ENCODE measurements at places on chromosomes 3 and 15.

DNA sequence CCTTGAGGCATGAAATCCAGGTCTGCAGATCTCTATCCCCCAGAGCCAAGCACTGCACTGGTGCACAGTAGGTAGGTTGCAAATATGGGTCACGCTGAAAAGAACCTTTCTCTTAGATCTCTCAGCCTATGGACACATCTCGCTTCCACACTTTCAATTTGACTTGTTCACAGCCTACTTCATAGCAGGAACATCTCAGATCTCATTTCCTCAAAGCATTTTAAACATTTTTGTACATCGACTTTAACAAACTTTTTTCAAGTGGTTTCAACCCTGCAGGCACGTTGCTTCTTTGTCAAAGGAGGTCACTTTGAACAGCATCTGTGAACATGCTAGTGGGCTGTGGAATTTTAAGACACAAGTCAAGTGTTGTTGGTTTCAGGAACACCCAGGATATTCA lies 76.0 kb downstream of the SLC12A8 start:
- no peak for DNase-seq

DNA sequence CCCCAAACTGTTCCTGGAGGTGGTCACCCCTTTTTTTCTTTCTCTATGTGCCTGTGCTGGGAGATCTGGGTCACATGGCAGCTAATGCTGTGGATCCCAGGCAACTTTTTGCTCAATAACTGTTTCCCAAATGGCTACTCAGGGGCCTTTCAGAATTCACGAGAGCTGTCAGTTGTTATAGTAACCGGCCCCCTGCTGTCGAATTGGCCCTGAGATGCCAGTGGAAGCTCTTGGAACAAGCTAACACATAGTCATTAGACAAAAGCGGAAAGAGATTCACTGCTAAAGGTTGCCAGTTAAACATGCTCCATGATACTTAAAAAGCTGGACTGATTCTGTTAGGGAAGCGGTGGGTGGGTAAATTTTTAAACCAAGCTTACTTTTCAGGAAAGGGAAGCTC lies 144.1 kb downstream of the FEZF2 start:
- no peak for DNase-seq

DNA sequence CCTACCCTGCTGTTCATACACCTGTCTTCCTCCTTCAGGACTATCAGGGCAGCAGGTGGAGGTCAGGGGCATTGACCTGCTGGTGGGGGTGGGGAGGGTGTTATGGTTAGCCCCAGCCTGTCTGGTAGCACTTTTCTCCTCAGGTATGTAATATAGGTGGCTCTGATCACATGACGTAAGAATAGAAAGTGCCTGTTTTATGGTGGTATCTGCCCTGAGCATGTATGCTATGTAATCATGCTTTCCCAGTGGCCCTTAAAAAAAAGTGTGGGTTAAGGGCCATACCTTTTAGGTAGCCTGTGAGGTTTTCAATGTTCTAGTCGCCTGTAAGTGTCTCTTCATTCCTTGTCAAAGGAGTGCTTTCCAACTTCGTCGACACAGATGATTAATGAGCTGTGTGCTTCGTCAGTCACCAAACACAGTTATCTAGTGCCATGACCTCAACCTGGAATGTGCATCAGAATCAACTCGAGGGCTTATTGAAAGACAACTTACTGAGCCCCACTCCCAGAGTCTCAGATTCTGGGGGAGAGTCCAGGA lies 86.3 kb downstream of the KLHL25 start:
- DNase-seq: no peak

DNA sequence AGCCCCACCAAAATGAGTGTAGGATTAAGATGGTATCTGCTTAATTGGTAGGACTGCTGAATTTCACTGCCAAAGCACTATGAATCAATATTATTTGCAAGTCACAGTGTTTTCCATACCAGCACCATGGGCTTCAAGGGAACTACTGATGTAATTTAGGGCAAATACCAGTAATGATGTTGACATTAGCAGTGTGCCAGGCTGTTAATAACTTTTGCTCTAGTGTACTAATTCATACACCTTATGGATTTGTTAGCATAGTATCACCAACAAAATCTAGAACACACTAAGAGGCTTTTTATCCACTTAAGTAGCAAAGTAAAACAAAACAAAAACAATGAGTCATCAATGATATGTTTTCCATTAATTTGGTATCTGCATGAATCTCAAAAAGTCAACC lies 888.2 kb downstream of the CADM2 start:
- DNase-seq: no peak

DNA sequence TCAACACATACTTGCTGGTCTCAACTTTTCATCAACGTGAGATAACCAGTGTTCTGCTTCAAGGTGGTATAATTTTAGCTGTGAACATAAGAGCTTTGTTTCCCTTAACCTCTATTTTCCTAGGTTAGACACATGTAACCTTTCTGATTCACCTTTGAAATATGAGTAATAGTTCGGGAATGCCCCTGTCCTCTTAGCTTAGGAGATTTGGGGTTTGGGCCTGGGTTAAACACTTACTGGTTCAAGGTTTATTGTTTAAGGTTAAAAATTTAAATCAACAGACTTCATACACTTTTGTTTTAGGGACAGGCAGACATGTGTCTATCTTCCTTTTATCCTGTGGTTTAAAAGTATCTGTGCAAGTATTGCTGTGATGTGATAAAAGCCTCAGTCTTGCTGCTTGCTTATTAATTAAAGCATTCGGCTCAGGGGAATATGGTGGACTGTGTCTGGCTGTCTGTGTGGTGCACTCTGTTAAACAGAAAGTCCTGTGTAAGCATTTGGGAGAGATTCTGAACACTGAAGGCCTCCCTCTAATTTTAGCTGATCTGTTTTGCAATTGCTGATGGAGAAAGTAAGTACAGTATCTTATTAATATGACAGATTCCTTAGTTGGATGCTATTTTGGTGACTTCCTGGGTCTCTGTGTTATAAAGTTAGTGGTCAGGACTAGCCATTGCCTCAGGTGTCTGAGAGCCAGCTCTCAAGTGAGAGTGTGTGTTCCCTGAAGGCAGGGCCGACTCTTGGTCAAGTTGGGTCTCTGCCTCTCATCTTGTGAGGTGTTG lies 81.8 kb downstream of the USP13 start:
- no peak for DNase-seq

DNA sequence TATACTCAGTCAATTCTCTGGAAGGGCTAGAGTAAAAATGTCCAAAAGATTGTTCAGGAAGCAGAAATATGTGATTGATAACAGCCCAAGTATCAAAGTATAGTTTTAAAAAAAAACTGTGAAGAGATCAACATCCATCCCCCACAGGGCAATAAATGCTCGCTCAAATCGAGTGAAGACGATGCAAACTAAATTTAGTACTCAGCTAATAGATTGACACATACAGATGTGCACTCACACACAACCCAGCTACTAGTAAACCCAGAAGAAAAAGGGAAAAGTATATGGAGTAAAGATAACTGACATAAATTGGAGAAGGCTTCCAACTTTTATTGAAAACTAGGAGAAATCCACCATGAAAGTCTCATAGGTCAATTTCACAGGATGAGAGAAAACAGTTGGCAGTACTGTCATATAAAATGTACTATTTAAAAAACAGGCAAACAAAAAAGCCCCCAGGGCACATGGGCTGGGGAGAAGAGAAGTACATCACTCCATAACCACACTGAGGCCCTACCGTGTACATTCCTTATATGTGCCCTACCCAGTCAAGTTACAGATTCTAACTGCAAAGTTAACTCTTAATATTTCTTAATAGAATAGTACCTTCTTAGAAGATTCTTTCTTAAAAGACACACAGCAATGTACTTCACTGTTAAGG lies 125.7 kb downstream of the TBL1XR1 start:
- DNase-seq: no peak

- no peak for DNase-seq
These were observed 14.1 kb upstream of the CCR8 start for GRCh38 chr3:39315420-39315819.

DNA sequence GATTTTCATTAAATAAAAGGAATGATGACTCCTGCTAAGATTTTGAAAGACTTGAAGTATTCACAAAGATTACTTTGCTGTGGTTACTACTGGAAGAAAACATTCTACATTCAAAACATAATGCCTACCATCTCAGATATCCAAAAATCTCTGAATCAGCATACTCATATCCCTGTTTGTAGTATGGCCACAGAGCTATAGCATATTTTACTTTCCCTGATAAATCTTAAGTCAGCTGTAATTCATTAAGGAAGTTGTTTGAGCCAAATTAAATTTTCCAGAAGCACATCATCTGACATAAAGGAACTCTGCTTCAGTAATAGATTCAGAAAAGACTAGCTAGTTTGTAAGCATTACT lies 942.0 kb downstream of the ROBO1 start:
- DNase-seq: no peak

DNA sequence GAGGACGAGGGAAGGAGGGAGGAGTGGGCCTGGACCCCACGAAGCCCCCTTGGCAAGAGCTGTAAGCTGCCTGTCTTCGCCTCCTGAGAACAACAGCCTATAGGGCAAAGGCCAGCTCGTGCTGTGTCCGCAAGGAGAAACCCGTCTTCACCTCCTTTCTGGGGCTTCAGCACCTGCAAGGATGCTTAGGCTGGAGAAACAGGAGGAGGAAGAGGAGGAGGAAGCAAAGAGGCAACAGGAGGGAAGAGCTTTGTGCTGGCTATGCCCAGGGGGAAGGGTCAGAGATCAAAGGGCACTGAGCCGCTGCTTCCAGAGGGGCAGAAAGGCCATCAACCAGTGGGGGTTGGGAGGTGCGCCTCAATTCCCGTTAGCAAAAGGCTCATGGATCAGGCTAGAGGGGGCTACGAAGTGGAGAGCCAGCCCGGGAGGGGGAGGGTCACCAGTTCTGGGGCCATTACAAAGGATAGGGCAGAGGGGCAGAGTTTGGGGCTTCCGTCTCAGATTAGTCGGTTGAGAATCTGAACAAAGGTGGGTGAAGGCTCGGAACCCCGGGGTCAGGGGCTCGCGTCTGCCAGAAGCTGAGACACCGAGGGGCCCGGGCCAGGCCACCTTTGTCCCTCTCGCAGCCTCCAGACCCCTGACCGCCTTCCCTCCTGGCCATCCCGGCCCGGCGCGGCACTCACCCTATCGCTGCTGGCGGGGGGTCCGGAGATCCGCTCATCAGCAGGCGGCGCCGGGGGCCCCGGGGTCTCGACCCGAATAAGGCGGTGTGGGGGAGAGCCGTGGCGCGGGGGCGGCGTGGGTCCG lies 792 bp downstream of the SHF start:
- no peak for DNase-seq

- no peak for DNase-seq
These were observed 1125.4 kb downstream of the ROBO1 start for GRCh38 chr3:78642226-78643035.

DNA sequence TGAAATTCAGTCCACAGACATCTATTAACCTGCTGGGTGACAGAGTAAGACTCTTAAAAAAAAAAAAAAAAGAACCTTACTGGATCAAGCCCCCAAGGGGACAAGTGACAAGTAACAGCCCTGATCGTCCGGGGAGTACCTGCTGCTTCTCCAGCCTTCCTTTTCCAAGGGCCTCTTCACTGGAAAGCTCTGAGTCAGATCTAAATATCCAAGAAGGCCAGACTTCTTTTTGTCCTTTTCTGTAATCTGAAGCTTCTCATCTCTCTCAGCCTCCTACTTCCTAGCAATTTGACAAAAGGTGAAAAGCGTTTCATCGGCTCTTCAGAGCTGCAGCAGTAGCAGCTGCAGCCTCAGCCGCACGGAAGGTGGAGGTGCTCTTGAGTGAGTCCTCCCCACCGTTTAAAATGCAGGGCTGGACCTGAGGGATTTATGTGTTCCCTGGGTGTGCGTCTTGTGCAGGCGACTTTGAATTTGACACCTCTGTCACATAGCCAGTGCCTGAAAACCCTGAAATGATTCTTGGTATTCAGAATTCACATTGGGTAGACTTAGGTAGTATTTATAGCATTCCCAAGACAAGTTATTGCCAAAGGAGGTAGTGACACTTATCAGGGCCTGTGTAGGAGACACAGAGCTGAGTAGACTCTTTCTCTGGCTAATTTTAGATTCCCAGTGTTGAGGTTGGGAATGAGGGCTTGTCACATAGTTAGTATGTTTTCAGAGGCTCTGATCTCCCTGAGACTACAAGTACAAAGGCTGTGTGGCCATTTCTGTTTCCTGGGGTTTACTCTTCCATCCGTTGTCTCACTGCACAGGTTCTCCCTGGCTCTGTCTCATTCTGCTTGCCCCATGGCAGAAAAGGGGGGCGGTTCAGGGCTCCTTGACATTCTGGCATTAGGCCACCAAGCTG lies 291.2 kb upstream of the C2CD4B start:
- DNase-seq: no peak

DNA sequence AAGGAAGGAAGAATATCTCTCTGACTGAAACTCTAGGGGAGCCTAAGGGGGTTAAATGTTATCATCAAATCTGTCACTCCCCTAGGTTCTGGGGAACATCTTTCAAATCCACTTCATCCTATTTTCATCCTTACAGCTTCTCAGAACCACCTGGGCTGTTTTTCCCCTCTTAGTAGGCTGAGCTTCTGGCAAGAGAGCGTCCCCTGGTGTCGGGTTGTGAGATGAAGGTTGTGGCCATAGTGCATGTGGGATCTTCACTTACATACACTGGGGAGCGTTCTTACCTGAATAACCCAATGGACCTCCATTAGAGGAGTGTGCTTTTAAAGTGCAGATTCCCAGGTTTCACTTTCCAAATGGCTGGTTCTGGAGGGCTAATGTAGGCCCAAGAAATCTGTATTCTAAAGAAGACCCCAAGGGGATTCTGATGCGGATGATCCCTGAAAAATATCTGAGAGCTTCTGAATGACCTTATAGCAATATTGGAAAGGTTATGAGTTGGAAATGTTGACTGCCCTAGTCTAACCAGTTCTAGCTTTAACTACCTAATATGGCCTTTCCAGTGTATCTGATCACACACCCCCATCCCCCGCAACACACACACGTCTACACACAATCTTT lies 663.7 kb downstream of the AGBL1 start:
- peak; percentile 58 for DNase-seq

- DNase-seq: no peak
These were observed 19.6 kb downstream of the CYFIP1 start for GRCh38 chr15:22960556-22960955.

GRCh38 chr15:100547961-100548360 lies 19.2 kb upstream of the CERS3 start:
- no peak for DNase-seq

GRCh38 chr3:153370680-153371079 lies 208.7 kb downstream of the RAP2B start:
- no peak for DNase-seq

- no peak for DNase-seq
These were observed 189.8 kb downstream of the PLCL2 start for GRCh38 chr3:17074559-17074958.

- no peak for DNase-seq
These were observed 54.9 kb downstream of the KIF9 start for GRCh38 chr3:47227678-47228077.

- no peak for DNase-seq
These were observed 26.6 kb downstream of the DCP1A start for GRCh38 chr3:53320697-53321096.

- no peak for DNase-seq
These were observed 7.0 kb downstream of the CEP152 start for GRCh38 chr15:48803877-48804276.
